Hematopoietic multipotent progenitor cell treated with erythropoietin and hydrocortisone succinate and interleukin-3 and kit ligand, for 15 days (in vitro differentiated cells): ENCODE measurements at places on chromosomes 4 and X.

GRCh38 chr4:182126096-182126495, 117.1 kb upstream of the TENM3 start:
- no peak for DNase-seq

- peak; percentile 31 for DNase-seq
Observed at GRCh38 chr4:83618431-83618830, 82.5 kb downstream of the GPAT3 start.

DNA sequence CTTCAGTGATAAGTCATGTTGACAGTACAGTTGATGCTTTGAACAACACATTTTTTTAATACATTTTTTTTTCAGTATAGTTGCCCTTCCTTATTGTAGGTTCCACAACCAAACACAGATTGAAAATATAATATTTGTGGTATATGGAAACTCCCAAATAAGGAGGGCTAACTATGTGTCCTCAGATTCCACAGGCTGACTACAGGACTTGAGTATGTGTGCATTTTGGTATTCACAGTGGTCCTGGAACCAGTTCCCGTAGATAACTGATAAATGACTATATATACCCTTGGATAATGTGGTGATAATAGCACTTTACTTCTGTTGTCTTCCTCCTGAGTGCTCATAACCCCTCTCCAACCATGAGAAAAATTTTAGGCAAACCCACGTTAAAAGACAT, 111.6 kb upstream of the NUDT6 start:
- DNase-seq, result no peak

GRCh38 chr4:47567511-47567910, 82.4 kb downstream of the ATP10D start:
- DNase-seq, result no peak

GRCh38 chr4:27176400-27176799, 315.8 kb downstream of the STIM2 start:
- no peak for DNase-seq

DNA sequence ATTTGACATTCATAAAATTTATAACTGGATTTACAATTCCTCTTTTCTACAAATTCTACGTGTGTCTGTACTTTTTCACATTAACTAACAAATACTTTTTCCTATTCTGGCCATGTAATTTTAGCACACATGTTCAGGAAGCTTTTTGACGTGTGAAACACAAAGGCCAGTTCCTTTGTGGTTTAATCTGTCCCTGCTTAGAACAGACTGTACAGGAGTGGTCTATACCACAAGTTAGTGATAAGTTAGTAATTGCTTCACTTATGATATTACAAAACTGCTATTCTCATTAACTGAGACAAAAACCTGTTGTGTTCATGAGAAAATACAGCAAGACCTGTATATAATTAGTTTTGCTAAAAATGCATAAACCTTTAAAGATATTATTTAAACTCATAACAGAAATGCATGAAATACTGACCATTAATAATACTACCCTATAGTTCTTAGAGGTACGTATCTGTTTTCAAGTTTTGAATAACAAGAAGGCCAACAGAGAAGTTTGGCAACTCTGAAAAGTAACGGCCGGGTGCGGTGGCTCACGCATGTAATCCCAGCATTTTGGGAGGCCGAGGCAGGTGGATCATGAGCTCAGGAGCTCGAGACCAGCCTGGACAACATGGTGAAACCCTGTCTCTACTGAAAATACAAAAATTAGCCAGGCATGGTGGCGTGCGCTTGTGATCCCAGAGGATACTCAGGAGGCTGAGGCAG, 13.7 kb upstream of the AREG start:
- DNase-seq, result no peak
